ENCODE measurements at places on chromosomes 11 and 22. TPM values are rescaled to one million over a fixed set of nuclear protein-coding genes. Genes with fewer than 3 reads are reported as not detected.

SMTNL1 gene
- not detected for polyA plus RNA-seq

ACP2 gene
- 25.9 TPM for polyA plus RNA-seq

MS4A7 gene
- 4.8 TPM for polyA plus RNA-seq

MS4A6E gene
- not detected for polyA plus RNA-seq

OR2AG1 gene
- not detected for polyA plus RNA-seq

MARK2 gene
- polyA plus RNA-seq: 46.6 TPM

MUC6 gene
- 0.75 TPM for polyA plus RNA-seq

C11orf21 gene
- polyA plus RNA-seq: not detected

ALG8 gene
- 26.2 TPM for polyA plus RNA-seq

CNGA4 gene
- 6.1 TPM for polyA plus RNA-seq

PANX3 gene
- polyA plus RNA-seq: not detected

PKDREJ gene
- polyA plus RNA-seq: not detected

CDC42EP1 gene
- 69.7 TPM for polyA plus RNA-seq

ACRV1 gene
- polyA plus RNA-seq: 1.4 TPM

SLC29A2 gene
- 4.8 TPM for polyA plus RNA-seq

SCN3B gene
- polyA plus RNA-seq: 17.7 TPM

CLDN5 gene
- polyA plus RNA-seq: 123 TPM

TMEM123 gene
- 70.0 TPM for polyA plus RNA-seq

SCGB2A2 gene
- polyA plus RNA-seq: not detected

CFAP300 gene
- polyA plus RNA-seq: 0.59 TPM

ANKRD49 gene
- 5.4 TPM for polyA plus RNA-seq

CNTF gene
- polyA plus RNA-seq: 1.1 TPM

NDUFA6 gene
- polyA plus RNA-seq: 73.4 TPM
